ENCODE measurements at places on chromosomes 6 and 20.

GRCh38 chr6:153538491-153538890 lies 407.4 kb upstream of the RGS17 start:
- H3K27ac ChIP-seq, result no peak overlapping the region
- H3K4me1 ChIP-seq, result no peaks in the 10 kb centered on the region
- H3K4me3 ChIP-seq, result no peak overlapping the region
- H3K36me3 ChIP-seq, result no peaks in the 10 kb centered on the region
- DNase-seq, result no peak

- no peak for DNase-seq
- peaks cover 20% of the 10 kb centered on the region for H3K4me1 ChIP-seq
- no peaks in the 10 kb centered on the region for H3K36me3 ChIP-seq
- no peaks in the 10 kb centered on the region for H3K27me3 ChIP-seq
- peak overlapping the region; percentile 85 for H3K4me3 ChIP-seq
Observed at GRCh38 chr6:47476781-47477496, 650 bp upstream of the CD2AP start.

DNA sequence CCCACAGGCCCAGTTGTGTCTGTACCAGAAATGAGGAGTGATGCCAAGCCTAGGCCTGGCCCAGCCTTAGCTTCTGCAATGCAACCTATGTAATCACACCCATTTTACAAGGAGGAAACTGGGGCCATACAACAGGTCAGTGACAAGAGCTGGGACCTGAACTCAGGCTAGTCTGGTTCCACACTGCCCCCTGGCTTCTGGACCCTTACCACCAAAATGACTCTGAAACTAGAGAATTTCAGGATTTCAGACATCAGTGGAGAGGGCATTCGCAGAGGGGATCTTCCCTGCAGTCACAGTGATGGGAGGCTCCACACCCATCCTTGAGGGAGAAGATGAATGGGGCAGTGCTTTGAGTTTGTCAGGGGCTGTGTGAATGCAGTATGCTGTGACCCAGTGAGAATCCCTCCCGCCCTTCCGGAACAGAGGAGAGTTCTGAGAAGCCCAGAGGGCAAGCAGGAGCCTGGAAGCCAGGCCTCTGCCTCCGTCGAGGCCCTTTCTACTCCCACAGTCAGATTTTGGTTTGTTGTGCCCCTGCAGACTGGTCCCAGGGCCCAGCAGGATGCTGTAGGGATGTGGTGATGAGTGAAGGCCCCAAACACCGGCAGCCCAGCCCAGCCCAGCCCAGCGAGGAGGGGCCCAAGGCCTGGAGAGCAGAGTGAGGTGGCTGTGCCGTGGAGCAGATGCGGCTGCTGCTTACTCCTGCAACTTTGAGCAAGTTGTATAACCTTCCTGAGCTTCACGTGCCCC lies 48.1 kb upstream of the MYL9 start:
- H3K4me1 ChIP-seq, result peaks cover 10% of the 10 kb centered on the region
- no peaks in the 10 kb centered on the region for H3K27me3 ChIP-seq
- DNase-seq, result no peak
- no peak overlapping the region for H3K27ac ChIP-seq
- no peak overlapping the region for H3K4me3 ChIP-seq

DNA sequence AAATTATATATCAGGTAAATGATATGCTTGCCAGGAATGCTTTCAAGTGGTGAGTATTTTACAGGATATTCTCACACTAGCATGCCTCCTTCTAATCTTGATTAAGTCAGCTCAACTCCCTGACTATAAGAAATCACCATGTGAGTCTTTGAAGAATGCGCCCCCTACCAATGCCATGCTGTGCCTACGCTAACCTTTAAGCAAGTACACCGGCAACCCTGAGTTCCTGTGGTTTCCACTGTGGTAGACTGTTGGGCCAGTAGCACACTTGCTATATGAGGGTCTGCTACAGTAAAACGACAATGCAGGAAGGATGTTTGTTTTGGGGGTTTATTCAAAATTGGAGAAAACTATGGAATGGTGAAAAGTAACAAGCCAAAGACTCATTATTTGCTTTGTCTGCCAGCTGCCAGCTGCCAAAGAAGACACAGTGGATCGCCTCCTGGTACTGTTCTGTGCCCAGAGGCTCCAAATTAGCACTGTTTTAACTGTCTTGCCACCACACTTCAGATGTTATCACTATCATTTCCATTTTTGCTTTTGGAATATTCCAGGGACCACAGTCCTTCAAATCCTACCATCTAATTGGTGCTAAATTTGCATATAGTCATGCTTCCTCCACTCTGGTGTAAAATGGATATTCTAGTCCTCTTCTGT lies 333.5 kb downstream of the RNGTT start:
- H3K27me3 ChIP-seq, result no peaks in the 10 kb centered on the region
- no peak overlapping the region for H3K27ac ChIP-seq
- no peaks in the 10 kb centered on the region for H3K36me3 ChIP-seq
- DNase-seq, result no peak
- no peaks in the 10 kb centered on the region for H3K4me1 ChIP-seq

DNA sequence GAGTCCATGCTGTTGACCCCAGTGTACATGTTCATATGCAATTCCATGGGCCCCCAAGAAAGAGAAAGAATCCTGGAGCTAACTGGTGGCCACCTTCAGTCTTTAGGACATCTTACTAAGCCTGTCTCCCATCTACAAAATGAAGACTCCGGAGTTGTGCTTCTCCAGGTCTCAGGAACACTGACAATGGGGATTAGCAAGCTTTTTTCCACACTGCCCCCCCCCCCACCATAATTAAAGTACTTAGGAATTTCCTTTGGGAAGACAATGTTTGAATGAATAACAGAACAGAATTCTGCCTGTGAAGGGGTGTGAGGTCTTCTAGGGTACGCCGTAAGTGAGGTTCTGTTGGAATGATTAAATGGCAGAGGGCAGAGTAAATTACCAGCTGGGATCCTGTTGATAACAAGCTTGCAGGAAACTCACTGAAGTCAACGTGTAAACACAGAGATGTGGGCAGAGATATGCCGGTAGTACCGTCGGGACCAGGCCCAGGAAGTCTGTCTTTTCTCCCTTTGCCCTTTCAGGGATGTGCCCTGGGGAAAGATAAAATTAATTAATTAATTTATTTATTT lies 63.1 kb downstream of the ANKRD6 start:
- H3K27me3 ChIP-seq, result no peaks in the 10 kb centered on the region
- no peaks in the 10 kb centered on the region for H3K4me1 ChIP-seq
- no peak for DNase-seq
- H3K4me3 ChIP-seq, result no peak overlapping the region

- H3K4me1 ChIP-seq, result peaks cover 15% of the 10 kb centered on the region
- no peak overlapping the region for H3K27ac ChIP-seq
- H3K4me3 ChIP-seq, result no peak overlapping the region
- DNase-seq, result no peak
- H3K27me3 ChIP-seq, result no peaks in the 10 kb centered on the region
- H3K36me3 ChIP-seq, result no peaks in the 10 kb centered on the region
Observed at GRCh38 chr6:157645201-157645795, 177.7 kb upstream of the SNX9 start.

GRCh38 chr6:130306377-130306776 lies 59.4 kb upstream of the TMEM200A start:
- H3K27ac ChIP-seq, result no peak overlapping the region
- H3K27me3 ChIP-seq, result no peaks in the 10 kb centered on the region
- no peak for DNase-seq
- H3K36me3 ChIP-seq, result no peaks in the 10 kb centered on the region

GRCh38 chr20:57420571-57421252 lies 29.5 kb downstream of the RBM38 start:
- no peak overlapping the region for H3K4me3 ChIP-seq
- H3K36me3 ChIP-seq, result no peaks in the 10 kb centered on the region
- DNase-seq, result no peak
- no peaks in the 10 kb centered on the region for H3K27me3 ChIP-seq
- peaks cover 28% of the 10 kb centered on the region for H3K4me1 ChIP-seq

DNA sequence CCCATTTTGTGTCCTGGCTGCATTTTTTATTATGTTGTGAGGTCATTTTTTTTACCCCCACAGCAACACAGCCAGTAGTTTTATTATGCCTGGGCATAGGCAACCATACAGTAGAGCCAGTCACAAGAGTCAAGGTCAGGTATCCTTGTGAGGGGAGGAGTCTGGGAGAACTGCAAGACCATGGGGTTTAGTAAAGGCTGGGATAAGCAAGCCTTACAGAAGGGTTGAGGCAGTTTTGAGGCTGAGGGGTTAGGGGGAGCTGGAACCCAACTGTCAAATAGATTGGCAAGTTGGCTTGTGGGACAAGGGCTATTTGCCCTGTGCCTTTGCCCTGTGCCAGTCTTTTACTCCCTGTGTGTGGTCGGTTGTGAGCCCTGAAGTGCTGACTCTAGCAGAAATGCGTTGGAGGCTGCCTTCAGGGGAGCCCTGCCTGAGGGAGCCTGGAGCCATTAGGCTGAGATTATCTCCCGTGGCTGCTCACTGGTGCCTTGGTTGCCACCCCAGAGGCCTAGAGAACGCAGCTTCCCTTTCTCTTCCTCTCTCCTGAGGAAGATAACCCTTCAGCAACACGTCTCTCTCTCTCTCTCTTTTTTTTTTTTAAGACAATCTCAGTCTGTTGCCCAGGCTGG lies 31.1 kb downstream of the RALY start:
- H3K4me3 ChIP-seq, result no peak overlapping the region
- H3K4me1 ChIP-seq, result peaks cover 44% of the 10 kb centered on the region
- H3K36me3 ChIP-seq, result peaks cover 2% of the 10 kb centered on the region
- H3K27me3 ChIP-seq, result no peaks in the 10 kb centered on the region
- H3K27ac ChIP-seq, result peak overlapping the region; percentile 56
- DNase-seq, result no peak
